Lower lobe of right lung (tissue), 2 donors: ENCODE measurements at places on chromosomes 7 and 10.

- no peak overlapping the region for H3K4me3 ChIP-seq
- no peak for DNase-seq
- H3K27ac ChIP-seq = no peak overlapping the region
- no peaks in the 10 kb centered on the region for H3K36me3 ChIP-seq
- H3K27me3 ChIP-seq = no peaks in the 10 kb centered on the region
Observed at GRCh38 chr10:103038570-103038969, 120.5 kb downstream of the CNNM2 start.

DNA sequence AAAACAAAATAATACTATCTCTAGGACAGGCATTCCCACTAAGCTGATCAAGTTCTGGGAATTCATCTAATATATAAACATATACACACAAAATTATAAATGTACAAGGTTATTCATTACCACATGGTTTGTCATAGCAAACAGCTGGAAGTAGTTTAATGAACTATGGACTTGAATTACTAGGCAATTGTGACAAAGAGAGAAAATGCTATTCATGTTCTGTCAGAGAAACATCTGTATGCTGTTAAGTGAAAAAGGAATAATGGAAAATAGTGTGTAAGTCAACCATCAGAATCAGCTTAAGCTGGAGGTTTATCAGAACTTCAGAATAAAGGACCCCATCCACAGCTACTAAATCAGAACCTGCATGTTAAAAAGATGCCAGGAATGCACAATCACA is 2.8 kb downstream of the ZNF248 start:
- peaks cover 6% of the 10 kb centered on the region for H3K36me3 ChIP-seq
- no peak for DNase-seq
- no peak overlapping the region for H3K4me3 ChIP-seq
- peaks cover 27% of the 10 kb centered on the region for H3K4me1 ChIP-seq
- H3K27ac ChIP-seq = no peak overlapping the region
- no peaks in the 10 kb centered on the region for H3K27me3 ChIP-seq

GRCh38 chr7:34982371-34983019 is 54.8 kb downstream of the DPY19L1 start:
- DNase-seq = no peak
- H3K36me3 ChIP-seq = no peaks in the 10 kb centered on the region
- H3K27ac ChIP-seq = no peak overlapping the region
- H3K4me1 ChIP-seq = no peaks in the 10 kb centered on the region
- H3K27me3 ChIP-seq = no peaks in the 10 kb centered on the region

- no peak overlapping the region for H3K4me3 ChIP-seq
- no peaks in the 10 kb centered on the region for H3K36me3 ChIP-seq
- H3K27ac ChIP-seq = peak overlapping the region; percentile 77
- DNase-seq = no peak
Observed at GRCh38 chr10:97522071-97522470, 23.3 kb downstream of the UBTD1 start.

GRCh38 chr7:69364813-69365643 is 233.2 kb upstream of the AUTS2 start:
- no peaks in the 10 kb centered on the region for H3K4me1 ChIP-seq
- no peaks in the 10 kb centered on the region for H3K27me3 ChIP-seq
- no peak overlapping the region for H3K27ac ChIP-seq
- no peaks in the 10 kb centered on the region for H3K36me3 ChIP-seq
- no peak overlapping the region for H3K4me3 ChIP-seq
- DNase-seq = no peak

DNA sequence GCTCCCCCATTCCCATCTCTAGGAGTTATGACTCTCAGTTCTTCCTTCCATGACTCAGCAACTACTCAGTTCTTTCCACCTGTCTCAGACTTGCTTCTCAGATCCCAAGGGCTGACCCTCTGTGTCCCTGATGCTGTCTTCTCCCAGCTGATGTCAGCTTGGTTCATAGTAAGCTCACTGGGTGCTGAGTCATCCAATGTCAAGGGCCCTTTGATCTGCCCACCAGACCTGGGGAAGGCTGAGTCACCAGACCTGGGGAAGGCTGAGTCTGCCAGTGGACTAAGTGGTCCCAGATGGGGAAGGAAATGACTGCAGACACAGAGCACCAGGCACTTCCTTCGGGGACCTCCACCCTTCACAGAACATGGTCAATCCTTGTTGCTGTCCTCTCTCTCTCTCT is 76.1 kb upstream of the ZEB1 start:
- no peak overlapping the region for H3K27ac ChIP-seq
- no peaks in the 10 kb centered on the region for H3K4me1 ChIP-seq
- no peak overlapping the region for H3K4me3 ChIP-seq
- H3K27me3 ChIP-seq = no peaks in the 10 kb centered on the region

- no peak overlapping the region for H3K27ac ChIP-seq
- no peak overlapping the region for H3K4me3 ChIP-seq
- H3K4me1 ChIP-seq = no peaks in the 10 kb centered on the region
- no peaks in the 10 kb centered on the region for H3K27me3 ChIP-seq
- H3K36me3 ChIP-seq = no peaks in the 10 kb centered on the region
- DNase-seq = no peak
Observed at GRCh38 chr7:84490661-84491060, 296.1 kb upstream of the SEMA3A start.

- H3K36me3 ChIP-seq = no peaks in the 10 kb centered on the region
- no peak for DNase-seq
- peaks cover 4% of the 10 kb centered on the region for H3K27me3 ChIP-seq
- peaks cover 13% of the 10 kb centered on the region for H3K4me1 ChIP-seq
- no peak overlapping the region for H3K4me3 ChIP-seq
- no peak overlapping the region for H3K27ac ChIP-seq
Observed at GRCh38 chr10:6130848-6131470, 42.1 kb downstream of the RBM17 start.

DNA sequence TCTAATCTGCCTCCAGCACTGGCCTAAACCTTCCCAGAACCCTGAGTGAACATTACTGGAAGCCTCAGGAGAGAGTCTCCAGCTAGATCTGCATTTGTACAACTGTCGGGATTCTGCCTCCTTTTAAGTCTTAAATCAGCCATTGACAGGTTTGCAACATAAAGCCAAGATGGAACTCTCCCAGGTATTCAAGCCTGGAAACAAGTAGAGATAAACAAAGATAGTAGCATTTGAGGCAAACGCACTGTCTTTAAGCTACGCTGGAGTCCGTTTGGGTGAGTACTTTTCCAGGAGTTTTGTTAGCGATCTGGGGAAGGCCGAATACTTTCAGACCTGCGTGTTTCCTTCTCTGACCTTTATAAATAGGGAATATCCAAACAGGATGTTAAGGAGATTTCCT is 317.2 kb upstream of the FZD8 start:
- H3K27ac ChIP-seq = no peak overlapping the region
- H3K27me3 ChIP-seq = no peaks in the 10 kb centered on the region
- DNase-seq = no peak
- no peaks in the 10 kb centered on the region for H3K36me3 ChIP-seq
- peaks cover 4% of the 10 kb centered on the region for H3K4me1 ChIP-seq
- no peak overlapping the region for H3K4me3 ChIP-seq

GRCh38 chr10:49518982-49519578 is 19.8 kb downstream of the ERCC6 start:
- H3K27me3 ChIP-seq = no peaks in the 10 kb centered on the region
- peaks cover 60% of the 10 kb centered on the region for H3K36me3 ChIP-seq
- H3K27ac ChIP-seq = no peak overlapping the region
- DNase-seq = no peak
- H3K4me3 ChIP-seq = no peak overlapping the region

- no peak for DNase-seq
- no peak overlapping the region for H3K4me3 ChIP-seq
- H3K36me3 ChIP-seq = no peaks in the 10 kb centered on the region
Observed at GRCh38 chr7:30886608-30887011, 25.0 kb upstream of the AQP1 start.

DNA sequence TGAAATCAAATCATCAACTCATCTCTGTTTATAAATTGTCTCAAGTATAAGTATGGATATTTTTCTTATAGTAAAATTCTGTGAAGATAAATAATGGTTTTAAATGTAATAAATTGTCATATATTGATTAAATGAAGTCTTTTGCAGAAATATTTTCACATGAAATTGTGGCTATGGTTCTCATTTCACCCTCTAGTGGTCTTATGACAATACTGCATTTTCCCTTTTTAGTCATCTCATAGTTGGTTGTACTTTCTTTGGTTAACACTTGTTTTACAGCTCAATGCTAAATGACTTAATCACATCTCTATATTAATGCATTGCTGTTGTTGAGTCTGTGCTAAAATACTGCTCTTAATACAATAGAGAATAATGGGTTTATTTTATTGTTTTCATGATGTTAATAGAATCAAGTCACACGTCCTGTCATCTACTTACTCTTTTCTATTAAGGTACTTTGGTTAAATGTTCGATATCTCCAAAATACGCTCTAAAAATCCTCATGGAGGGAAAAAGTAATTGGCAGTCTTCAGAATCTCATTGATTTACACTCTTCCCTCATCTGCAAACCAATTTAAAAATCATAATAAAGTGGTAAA is 38.0 kb upstream of the CACNA2D1 start:
- no peak overlapping the region for H3K4me3 ChIP-seq
- no peaks in the 10 kb centered on the region for H3K4me1 ChIP-seq
- no peak for DNase-seq
- H3K36me3 ChIP-seq = no peaks in the 10 kb centered on the region

DNA sequence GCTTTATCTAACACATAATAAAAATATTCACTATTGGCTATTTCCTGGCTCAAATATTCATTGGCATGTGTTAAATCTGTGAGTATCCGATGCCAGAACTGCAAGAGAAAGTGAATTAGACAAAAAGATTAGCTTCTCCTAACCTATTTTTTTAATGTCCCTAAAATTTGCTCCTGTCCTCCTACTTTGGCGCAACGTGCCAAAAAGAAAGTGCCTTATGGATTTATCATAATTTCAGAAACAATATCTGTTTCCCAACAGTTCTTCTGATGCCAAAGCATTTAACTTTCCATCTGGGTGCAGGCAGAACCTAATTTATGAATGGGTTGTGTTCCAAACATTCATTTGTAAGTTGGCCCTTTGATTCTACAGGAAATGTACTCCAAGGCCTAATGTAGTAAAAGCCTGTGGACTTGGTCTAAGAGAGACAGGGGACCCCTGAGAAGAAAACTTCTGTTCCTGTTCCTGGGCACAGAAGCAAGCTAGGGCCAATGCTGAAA is 15.4 kb downstream of the PIP4K2A start:
- no peak for DNase-seq
- H3K27me3 ChIP-seq = no peaks in the 10 kb centered on the region
- H3K36me3 ChIP-seq = no peaks in the 10 kb centered on the region
- peaks cover 48% of the 10 kb centered on the region for H3K4me1 ChIP-seq
- H3K4me3 ChIP-seq = no peak overlapping the region
- no peak overlapping the region for H3K27ac ChIP-seq

GRCh38 chr10:86900955-86901354 is 56.5 kb downstream of the MMRN2 start:
- H3K4me1 ChIP-seq = peaks cover 4% of the 10 kb centered on the region
- no peak overlapping the region for H3K4me3 ChIP-seq
- H3K27me3 ChIP-seq = no peaks in the 10 kb centered on the region

- no peaks in the 10 kb centered on the region for H3K27me3 ChIP-seq
- no peak overlapping the region for H3K4me3 ChIP-seq
- peak; percentile 16 for DNase-seq
- no peak overlapping the region for H3K27ac ChIP-seq
Observed at GRCh38 chr7:157818701-157819454, 482.1 kb downstream of the DNAJB6 start.

DNA sequence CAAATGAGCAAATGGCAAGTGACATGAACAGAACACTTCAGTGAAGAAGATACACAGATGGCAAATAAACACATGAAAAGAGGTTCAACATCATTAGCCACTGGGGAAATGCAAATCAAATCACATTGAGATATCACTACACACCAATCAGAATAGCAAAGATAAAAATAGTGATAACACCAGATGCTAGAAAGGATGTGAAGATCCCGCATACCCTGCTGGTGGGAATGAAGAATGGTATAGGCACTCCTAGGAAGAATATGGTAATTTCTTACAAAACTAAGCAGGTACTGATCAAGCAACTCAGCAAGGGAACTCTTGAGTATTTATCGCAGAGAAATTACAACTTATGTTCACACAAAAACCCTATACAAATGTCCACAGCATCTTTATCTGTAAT is 11.2 kb downstream of the LAMB4 start:
- peaks cover 9% of the 10 kb centered on the region for H3K4me1 ChIP-seq
- H3K4me3 ChIP-seq = no peak overlapping the region
- no peak overlapping the region for H3K27ac ChIP-seq
- H3K27me3 ChIP-seq = no peaks in the 10 kb centered on the region
- DNase-seq = no peak

DNA sequence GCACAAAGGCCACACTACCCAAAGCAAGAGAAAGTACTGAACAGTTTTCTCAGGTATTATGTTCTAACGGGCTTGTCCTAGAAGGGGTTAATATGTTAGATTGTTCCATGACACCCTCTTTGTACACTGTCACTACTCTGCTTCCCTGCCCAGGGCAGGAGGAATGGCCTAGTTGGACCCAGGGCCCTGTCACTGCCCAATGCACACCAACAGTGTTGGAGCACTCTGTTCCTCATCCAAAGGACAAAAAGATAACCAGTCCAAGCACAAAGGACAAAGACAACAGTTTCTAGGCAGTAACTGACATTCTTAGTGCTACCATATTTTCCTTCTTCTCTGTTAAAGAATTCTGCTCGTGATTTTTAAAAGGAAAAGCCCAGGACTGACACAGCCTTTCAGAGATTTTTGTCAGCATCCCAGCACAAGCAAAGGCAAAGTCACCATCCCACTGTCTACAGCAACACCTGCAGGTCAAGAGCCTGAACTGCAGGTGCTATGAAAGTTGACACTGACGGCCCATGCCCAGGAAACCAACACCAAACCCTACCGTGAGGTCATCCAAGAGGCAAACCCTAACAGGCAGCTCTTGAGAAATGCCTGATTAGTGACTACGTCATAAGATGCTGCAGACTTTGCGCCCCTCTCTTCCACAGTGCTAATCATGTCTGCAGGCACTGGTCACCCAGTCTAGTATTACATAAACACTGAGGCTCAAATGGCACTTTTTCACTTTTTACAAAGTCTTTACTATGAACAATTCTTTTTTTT is 13.2 kb downstream of the NUDCD3 start:
- H3K4me3 ChIP-seq = no peak overlapping the region
- no peak overlapping the region for H3K27ac ChIP-seq
- no peaks in the 10 kb centered on the region for H3K27me3 ChIP-seq
- H3K36me3 ChIP-seq = peaks cover 96% of the 10 kb centered on the region

- no peak overlapping the region for H3K4me3 ChIP-seq
- no peak overlapping the region for H3K27ac ChIP-seq
- H3K27me3 ChIP-seq = no peaks in the 10 kb centered on the region
- DNase-seq = no peak
- H3K36me3 ChIP-seq = no peaks in the 10 kb centered on the region
Observed at GRCh38 chr10:101444058-101444898, 90.3 kb downstream of the BTRC start.
